ENCODE measurements at places on chromosomes 3 and 15.

DNA sequence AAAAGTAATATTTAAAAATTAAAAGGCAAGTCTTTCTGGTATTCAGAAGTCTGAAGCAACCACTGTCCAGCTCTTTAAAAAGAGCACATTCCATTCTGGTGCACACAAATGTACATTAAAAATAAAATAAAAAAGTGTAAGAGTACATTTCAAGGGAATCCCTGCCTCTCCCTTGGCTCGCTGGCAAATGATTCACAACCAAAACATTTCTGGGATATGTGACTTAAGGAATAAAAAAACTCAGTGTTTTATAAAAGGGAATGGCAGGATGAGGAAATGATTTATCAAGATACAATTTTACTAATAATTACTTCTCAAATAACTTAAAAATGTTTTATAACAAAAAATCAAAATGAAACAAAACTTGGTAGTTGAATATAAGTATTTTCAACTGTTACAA lies 23.8 kb upstream of the ANXA2 start:
- no peak for DNase-seq

DNA sequence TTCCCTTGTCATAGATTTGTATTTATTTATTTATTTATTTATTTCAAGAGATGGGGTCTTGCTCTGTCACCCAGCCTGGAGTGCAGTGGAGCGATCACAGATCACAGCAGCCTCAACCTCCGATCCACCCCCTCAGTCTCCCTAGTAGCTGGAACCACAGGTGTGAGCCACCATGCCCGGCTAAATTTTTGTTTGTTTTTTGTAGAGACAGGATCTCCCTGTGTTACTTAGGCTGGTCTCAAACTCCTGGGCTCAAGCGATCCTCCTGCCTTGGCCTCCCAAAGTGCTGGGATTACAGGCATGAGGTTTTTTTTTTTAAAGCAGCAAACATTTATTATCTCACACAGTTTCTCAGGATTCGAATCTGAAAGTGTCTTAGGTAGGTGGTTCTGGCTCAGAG lies 2.5 kb downstream of the TTBK2 start:
- no peak for DNase-seq

- no peak for DNase-seq
Observed at GRCh38 chr15:81789403-81789802, 256.4 kb downstream of the MEX3B start.

DNA sequence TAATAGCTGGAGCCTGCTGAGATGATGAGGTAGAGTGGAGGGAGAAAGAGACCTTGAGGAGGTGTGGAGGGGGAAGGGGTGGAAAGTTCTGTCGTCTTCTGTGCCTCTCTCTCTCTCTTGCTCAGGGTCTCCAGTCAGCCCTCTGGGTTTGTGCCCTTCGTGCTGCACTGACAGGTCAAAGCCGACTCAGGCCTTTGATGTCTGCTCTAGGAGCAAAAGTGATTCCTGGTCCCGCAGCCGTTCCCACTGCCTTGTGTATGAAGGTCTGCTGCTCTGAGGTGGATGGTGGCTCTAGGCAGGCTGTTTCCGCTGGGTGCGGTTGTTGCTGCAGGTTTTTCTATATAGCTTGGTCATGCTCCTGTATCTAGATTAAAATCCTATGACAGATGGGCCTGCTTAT lies 89.4 kb downstream of the IGF1R start:
- no peak for DNase-seq

DNA sequence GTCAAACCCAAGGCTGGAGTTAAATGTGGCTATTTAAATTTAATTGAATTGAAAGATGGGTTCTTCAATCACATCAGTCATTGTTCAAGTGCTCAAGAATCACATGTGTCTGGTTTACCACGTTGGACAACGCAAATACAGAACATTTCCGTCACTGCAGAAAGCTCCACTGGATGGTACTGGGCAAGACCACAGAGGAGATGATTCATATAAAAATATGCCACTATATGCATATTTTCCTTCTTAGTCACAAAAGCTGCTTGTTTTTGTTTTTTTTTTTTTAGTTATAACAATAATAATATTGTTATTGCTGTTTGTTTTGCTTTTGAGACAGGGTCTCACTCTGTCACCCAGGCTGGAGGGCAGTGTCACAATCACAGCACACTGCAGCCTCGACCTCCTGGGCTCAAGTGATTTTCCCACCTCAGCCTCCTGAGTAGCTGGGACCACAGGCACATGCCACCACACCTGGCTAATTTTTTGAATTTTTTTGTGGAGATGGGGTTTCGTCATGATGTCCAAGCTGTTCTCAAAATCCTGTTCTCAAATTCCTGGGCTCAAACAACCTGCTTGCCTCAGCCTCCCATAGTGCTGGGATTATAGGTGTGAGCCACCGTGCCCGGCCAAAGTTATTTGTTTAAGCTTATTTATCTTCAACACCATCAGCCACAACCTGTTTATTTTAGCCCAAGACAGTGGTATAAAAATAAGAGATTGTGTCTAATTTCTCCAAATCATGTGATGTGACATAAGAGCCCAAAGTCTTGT lies 19.4 kb downstream of the RTP3 start:
- no peak for DNase-seq

GRCh38 chr15:85280203-85280602 lies 100.2 kb upstream of the AKAP13 start:
- DNase-seq: no peak

GRCh38 chr15:78810003-78810361 lies 1.3 kb downstream of the ADAMTS7 start:
- DNase-seq: no peak

GRCh38 chr3:20232906-20233780 lies 47.1 kb upstream of the SGO1 start:
- DNase-seq: no peak

DNA sequence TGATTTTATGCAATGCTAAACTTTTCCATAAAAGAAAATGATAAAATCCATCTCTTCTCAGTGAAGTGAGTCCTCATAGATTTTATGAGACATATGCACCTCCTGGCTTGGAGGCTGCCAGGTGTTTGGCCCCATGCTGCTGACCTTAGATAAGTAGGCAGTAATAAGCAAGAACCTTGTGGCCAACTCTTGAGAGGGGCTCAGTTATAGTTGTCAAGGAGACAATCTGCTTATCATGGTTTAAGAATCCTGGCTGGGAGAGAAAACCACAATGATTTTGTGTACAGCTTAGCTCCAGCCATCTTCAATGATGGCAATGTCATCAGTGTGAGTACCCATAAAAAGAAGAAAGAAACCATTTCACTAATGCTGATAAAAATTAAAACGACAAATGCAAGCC lies 252.1 kb downstream of the CPNE4 start:
- no peak for DNase-seq

DNA sequence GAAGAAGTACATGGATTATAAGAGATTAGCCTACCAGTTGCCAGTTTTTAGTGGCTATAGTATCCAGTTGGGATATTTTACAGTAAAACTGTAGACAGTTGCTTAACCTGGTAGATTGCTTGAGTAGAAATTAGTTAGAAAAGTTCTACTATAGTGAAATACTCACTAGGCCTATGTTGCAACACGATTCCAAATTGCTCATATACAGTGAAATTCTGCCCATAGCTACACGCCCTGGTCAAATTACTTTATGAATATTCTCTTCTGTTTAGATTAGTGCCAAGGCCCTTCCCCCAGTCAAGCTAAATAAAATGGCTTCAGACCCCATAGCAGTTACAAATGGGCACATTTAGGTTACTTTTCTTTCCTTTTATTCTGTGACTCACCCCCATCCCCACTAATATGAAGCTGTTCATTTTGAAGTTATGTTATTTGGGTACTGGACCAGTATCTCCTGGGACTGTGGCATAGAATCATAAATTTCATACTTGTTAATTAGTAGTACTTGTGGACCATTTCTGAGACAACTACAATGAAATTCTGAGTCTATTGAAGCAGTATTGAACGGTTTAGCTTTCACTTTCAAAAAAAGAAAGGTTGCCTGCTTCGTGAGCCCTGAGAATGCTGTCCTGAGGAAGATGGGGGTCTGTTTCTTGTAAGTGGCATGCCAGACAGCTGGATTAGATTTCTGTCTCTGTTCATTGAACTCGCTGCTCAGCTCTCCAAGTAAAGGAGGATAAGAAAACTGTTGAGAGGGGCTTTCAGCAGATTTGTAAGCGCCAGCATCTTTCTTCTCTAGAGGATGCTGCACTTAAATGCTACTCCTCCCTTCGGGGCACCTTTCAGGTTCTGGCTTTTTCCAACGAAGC lies 65.8 kb upstream of the CFAP20DC start:
- no peak for DNase-seq

GRCh38 chr15:78749831-78750230 lies 61.4 kb downstream of the ADAMTS7 start:
- DNase-seq: no peak

- no peak for DNase-seq
Observed at GRCh38 chr3:120473896-120474675, 23.3 kb upstream of the FSTL1 start.

DNA sequence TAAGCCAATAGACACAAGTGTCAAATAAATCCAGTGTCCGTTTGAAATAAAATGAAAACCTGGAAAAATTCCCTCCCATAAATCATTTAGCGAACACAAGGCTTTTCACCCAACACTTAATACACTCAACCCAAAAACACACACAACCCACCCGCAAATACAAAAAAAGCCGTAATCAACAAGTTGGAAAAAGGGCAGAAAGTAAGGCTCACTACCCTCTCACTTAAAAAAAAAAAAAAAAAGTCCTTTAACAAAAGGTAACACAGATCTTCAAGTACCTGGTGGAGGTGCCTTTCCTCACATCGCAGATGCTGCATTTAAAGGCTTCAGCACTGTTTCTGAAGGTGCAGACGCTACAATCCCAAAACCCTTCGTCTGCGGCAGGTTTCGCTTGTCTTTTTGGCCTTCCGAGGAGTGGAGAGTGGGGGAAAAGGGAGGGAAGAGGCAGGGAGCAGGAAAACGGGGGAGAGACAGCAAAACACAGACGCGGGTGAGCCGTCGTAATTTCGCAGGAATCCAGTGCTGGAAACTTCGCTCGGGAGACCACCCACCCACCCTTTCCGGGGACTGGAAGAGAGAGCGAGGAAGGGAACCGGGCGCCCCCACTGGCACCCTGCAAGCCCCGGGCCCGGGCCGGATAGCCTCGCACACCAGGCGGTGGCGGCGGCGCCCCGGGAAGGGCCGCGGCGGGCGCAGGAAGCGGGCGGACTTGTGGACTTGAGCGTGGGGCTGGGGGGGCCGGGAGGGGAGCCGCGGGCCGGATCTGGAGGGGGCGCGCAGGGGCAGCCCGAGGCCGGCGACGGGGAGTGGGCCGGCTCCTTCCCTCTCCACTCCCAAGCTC lies 401.8 kb downstream of the SHQ1 start:
- DNase-seq: no peak

DNA sequence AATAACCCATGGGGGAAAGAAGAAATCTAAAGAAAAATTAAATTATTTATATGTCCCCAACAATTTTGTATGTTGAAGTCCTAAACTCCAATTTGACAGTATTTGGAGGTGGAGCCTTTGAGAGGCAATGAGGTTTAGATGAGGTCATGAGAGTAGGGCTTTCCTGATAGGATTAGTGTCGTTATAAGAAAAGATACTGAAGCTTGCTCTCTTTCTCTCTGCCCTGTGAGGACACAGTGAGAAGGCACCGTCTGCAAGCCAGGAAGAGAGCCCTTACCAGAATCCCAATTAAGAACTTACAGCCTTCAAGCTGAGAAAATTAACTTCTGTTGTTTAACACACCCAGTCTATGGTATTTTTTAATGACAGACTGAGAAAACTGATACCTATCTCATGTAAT lies 16.1 kb upstream of the OR5AC2 start:
- DNase-seq: no peak

DNA sequence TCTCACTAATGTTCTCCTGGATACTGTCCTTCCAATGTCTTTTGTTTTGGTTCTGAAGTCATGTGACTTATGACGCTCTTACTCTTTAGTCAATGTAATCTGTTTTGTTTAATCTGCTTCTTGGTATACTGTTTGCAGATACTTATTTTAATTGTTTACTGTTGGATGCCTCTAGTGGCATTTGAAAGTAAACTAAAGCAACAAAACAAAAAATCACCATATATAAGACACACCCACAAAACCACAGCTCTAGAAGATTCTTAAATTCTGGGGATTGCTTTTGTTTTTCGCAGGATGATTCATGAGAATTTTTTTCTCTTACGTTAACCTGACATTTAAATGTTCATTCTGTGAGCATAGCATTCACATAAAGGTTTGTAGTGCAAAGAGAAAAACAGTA lies 16.8 kb downstream of the SLC25A26 start:
- no peak for DNase-seq

DNA sequence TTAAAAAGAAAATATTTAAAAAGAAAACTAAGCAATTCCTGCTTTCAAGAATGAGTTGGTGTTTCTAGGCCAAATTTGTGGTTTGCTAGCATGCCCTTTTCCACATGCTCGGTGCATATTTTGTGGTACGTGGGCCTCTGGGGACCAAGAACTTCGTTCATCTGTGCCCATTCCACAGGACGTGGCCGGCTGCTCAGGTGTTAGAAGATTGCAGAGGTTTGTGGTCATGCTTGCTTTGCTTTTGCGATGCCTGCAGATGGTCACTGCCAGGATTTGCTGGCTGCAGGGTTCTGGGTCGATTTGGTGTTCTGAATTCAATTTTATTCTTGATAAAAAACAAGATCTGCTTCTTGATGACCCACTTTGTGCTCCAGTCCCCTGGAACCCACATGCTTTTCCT lies 7.5 kb downstream of the PSTPIP1 start:
- DNase-seq: no peak

DNA sequence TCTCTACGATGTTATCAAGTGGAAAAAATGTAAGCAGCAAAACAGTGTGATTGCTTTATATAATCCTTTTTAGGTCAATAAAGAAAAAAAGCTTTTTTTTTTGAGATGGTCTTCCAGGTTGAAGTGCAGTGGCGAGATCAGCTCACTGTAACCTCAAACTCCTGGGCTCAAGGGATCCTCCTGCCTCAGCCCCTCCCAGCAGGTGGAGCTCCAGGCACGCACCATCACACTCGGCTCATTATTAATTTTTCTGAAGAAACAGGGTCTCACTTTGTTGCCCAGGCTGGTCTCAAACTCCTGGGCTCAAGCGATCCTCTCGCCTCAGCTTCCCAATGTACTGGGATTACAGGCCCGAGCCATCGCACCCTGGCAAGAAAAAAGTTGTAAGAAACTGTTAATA lies 17.3 kb downstream of the RNF168 start:
- no peak for DNase-seq

- no peak for DNase-seq
Observed at GRCh38 chr15:80251428-80252120, 439 bp downstream of the CTXND1 start.

DNA sequence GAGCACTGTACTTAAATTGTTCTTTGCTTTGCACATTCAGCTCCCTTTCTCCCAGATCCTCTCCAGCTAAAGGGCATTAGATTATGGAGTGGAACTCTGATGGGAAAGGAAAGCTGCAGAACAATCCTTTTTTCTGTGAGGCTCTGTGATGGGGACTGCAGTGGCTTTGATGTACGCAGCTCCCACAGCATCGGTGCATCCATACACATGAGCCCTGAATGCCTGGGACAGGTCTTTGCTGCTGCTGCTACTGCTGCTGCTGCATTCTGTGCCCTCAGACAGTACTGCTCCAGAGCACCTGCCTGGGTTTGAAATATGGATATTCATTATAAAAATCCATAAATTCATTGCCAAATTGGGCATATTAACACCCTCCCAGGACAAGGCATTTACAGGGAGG lies 164.4 kb downstream of the WDR76 start:
- DNase-seq: no peak

Data from stimulated activated CD8-positive, alpha-beta memory T cell treated with anti-CD3 and anti-CD28 coated beads, Interleukin-12 subunit alpha, Interleukin-12 subunit beta, amount 100 ng/mL, for 4 hours (primary cell).